ENCODE measurements at places on chromosomes 4 and X.

DNA sequence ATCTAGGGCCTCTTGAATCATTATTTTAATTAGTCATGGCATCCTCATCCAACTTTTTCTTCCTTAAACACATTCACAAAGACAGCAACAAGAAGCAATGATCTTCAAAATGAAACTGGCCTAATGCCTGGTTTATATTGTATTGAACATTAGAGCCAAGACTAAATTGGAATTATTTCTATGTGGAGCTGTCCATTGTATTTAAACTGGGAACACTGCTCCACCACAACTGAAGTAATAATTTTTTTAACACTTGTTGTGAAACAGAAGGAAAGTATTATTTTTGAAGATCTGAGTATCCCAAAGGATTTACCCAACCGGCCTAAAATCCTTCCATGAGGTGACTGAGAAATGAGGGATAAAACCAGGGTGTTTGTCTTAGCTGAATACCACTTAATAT, 6.9 kb downstream of the GABRB1 start:
- DNase-seq = no peak

DNA sequence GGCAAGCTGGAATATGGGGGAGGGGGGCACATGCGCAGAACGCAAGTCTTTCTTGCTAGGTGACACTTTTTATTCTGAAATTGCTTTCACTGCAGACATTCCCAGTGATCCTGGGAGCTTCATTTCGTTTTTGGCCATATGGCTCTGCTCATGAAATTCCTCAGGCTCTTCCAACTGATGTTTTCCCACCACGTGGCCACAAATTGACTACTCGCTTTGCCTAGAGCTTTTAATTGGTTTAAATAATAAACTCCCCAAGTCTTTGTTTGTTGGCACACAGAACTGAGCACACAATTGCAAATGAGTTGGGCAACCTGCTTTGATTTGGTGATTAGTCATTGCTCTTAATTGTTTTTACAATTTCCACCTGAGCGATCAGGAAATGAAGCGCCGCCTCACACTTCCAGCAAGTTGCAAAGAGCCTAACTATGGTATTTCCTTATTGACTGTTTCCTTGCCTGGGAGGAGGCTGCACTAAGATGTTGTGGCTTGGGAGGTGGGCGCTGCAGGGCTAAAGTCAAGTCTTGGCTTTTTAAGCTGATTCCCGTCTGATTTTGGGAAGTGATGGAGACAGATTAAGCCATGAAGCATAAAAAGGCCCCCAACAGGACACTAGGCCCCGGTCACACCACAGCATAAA, 282.5 kb downstream of the ZIC3 start:
- no peak for DNase-seq

GRCh38 chrX:65926095-65927019, 113.5 kb downstream of the VSIG4 start:
- DNase-seq = no peak

DNA sequence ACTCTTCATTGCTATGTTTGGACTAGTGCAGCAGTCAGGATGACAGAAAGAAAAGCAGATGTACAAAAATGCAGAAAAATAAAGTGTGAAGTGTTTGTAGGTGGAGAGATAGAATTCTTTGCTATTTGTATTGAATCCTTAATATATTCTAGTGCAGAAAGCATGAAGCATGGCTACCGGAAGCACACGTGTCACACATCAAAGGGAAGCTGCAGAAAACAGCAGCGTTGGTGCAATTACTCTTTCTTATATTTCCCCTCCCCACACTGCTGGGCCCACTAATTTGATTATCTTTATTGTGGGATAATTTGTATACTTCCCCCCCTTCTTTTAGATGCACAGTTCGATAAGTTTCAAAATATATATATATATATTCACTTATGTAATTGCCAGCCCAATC, 35.9 kb upstream of the TAPT1 start:
- no peak for DNase-seq

- no peak for DNase-seq
Measured at GRCh38 chr4:166174717-166175490, 301.9 kb downstream of the TLL1 start.

DNA sequence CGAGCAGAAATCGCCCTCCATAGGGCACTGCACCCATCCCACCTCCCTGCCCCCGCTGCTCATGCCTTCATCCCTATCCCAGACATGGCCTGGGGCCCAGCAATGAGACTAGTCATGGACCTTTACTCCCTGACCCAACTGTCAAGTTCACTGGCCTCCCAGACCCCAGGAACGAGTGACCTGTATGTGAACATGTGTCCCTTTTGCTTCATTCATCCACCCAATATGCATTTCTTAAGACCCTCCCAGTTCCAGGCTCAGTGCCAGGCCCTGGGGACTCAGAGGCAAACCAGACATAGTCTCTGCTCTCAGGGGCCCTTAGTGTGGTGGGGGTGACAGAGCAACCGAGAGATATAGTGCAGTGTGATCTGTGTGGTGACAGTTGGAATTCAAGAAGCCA, 67.0 kb downstream of the EFNB1 start:
- DNase-seq = no peak

DNA sequence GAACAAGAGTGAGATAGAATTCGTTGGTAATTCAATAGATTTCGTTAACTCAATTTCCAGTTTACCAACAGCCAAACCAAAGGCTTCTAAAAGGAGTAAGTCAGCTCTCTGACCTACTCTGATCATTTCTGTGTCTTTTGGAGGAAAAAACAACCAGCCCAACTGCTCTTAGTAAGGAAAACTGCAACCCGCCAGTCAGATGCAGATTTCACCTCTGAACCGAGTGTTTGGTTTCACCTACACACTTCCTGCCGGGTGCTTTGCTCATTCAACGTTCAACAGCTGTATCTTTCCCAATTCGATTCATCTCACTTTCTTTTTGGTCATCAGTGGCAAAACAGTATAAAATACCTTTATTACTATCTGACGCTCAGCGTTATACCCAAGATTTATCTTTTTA, 24.5 kb downstream of the TMSB4X start:
- DNase-seq = no peak

GRCh38 chr4:13865871-13866669, 238.5 kb upstream of the BOD1L1 start:
- no peak for DNase-seq

GRCh38 chrX:11381464-11381863, 88.3 kb downstream of the AMELX start:
- no peak for DNase-seq

- no peak for DNase-seq
Measured at GRCh38 chr4:54794579-54794978, 136.8 kb downstream of the KIT start.

- DNase-seq = no peak
Measured at GRCh38 chr4:29578329-29578728, 1141.8 kb upstream of the PCDH7 start.

GRCh38 chrX:8433109-8434062, 31.2 kb upstream of the VCX3B start:
- DNase-seq = no peak

DNA sequence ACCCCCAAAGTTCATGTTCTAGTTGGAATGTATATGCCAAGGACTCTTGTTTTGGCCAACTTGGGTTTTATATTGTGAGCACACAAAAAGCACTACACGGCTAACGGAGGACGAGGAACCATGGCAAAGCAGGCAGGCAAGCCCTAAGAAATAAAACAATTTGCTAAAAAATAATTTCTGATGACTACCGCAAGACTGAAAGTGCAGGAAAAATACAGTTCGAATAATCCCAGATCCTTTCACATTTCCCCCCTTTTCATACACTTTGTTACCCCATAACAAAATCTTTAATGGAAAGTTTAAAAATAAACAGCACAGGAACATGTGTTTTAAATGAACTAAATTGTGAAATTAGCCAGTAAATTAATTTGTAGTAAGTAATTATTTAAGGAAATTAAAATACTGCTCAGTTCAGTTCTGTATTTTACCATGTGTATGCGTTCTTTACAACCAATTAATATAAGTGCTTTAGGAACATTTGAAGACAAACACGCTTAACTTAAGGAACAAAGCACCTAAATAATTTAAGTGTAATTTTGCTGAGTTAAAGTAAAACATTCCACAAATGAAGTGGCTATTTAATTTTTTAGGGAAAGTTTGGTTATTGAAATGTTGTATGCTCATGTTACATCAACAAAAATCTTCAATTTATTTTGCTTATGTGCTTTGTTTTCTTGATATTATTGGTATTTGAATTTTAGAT, 12.4 kb upstream of the PITX2 start:
- DNase-seq = no peak

- DNase-seq = no peak
Measured at GRCh38 chr4:52982255-52982945, 120.3 kb downstream of the RASL11B start.

GRCh38 chrX:10167573-10167972, 10.8 kb downstream of the CLCN4 start:
- no peak for DNase-seq

GRCh38 chr4:152448038-152448707, 87.7 kb downstream of the FBXW7 start:
- no peak for DNase-seq

- DNase-seq = no peak
Measured at GRCh38 chr4:72582853-72583252, 13.8 kb upstream of the ADAMTS3 start.

- no peak for DNase-seq
Measured at GRCh38 chrX:122863067-122863466, 321.0 kb upstream of the GRIA3 start.

GRCh38 chrX:74231625-74232024, 72.4 kb upstream of the ZCCHC13 start:
- DNase-seq = no peak

DNA sequence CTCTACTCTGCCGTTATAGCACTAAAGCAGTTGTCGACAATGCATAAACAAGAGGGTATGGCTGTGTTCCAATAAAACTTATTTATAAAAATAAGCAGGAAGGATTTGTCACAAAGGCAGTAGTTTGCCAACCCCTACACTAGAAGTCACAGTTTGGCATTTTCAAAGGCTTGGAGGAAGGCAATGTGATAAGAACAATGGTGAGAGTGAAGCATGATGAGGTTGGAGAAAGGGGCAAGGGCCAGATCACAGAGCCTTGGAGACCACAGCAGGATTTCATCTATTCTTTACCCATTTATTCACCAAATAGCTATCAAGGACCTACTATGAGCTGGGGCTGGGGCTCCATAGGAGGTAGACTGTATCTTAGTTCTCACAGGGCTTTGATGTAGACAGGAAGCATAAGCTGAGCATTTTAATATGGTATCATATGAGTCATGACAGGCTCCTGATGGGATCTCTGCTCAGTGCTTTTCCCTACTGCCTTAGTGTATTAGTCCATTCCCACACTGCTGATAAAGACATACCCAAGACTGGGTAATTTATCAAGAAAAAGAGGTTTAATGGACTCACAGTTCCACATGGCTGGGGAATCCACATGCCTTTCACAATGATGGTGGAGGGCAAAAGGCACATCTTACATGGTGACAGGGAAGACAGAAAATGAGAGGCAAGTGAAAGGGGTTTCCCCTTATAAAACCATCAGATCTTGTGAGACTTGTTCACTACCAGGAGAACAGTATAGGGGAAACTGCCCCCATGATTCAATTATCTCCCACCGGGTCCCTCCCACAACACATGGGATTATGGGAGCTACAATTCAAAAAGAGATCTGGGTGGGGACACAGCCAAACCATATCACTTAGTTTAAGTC, 58.9 kb downstream of the PPM1K start:
- DNase-seq = no peak

GRCh38 chr4:33882246-33882990, 2361.9 kb downstream of the ARAP2 start:
- no peak for DNase-seq

DNA sequence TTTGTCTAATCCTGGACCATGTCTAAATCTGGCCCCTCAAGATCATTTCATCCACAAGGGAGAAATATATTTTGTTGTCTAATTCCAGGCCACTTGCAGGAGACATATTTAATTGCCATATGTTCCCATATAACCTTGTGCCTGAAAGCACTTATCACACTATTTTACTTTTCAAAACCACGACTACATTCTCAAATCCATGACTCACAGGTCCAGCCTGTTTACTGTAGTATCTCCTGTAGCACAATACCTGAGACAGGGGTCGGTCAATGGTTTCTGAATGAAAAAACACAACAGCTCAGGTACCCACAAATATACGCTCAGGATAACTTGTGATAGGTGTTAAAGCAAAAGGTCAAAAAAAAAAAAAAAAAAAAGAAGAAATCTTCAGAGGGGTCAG, 60.9 kb downstream of the SEC24D start:
- no peak for DNase-seq

DNA sequence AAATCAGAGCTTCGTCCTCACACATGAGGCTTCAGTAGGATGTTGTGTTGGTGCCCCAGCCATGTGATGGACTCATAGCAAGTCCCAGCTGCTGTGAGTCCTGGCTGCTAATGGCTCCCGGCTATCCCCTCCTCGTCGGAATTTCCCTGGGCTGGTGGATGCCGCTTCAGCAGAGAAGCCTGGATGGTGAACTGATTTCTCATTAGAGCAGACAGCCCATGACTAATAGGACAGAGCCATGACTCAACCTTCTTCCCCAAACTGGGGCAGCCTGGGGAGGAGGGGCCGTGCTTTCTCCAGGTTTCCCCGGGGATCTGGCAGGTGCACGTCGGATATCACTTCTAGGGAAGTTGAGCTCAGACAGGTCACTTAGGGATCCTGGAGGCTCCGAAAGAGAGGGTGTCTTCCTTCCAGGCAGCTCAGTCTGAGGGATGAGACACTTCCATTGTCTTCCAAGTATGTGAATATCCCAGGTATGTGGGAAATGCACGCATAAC, 112.7 kb downstream of the ASMT start:
- no peak for DNase-seq

GRCh38 chrX:140318296-140318695, 186.6 kb downstream of the SOX3 start:
- DNase-seq = no peak

- DNase-seq = no peak
Measured at GRCh38 chrX:24357106-24357505, 3.3 kb upstream of the SUPT20HL1 start.

- DNase-seq = no peak
Measured at GRCh38 chr4:74682567-74683359, 111.6 kb downstream of the BTC start.

- no peak for DNase-seq
Measured at GRCh38 chr4:169377367-169377766, 106.6 kb upstream of the SH3RF1 start.

DNA sequence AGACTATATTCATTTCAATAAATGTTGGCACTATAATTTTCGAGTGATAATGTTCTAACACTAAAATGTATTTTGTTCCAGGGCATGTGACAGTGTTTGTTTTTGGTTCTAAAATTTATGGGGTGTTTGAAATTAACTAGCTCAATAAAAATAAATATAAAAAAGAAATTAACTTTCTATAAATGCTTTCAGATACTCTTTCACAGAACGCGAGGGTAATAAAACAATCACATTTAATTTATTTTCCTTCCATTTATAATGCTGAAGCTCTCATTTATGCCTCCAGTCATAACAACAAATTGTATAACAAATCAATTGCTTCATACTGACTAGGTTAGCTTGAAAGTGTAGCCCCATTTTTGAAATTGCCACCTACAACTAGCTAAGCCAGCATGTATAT, 122.4 kb upstream of the GPM6A start:
- no peak for DNase-seq

DNA sequence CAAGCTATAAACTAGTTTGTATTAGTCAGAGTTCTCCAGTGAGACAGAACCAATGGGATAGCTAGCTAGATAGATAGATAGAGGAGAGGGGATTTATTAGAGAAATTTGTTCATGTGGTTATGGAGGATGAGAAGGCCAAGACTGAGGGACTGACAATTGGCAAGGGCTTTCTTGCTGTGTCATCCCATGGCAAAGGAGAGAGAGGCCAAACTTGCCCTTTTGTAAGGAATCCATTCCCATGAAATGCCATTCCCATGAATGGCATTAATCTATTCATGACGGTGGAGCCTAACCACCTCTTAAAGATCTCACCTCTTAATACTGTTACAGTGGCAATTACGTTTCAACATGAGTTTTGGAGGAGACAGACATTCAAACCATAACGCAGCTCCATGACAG, 58.1 kb downstream of the LINC00632 start:
- no peak for DNase-seq

All from stimulated activated CD8-positive, alpha-beta memory T cell treated with anti-CD3 and anti-CD28 coated beads, Interleukin-7, amount 100 ng/mL, for 1 hour (primary cell).